ENCODE measurements at places on chromosomes 11 and 22.

DNA sequence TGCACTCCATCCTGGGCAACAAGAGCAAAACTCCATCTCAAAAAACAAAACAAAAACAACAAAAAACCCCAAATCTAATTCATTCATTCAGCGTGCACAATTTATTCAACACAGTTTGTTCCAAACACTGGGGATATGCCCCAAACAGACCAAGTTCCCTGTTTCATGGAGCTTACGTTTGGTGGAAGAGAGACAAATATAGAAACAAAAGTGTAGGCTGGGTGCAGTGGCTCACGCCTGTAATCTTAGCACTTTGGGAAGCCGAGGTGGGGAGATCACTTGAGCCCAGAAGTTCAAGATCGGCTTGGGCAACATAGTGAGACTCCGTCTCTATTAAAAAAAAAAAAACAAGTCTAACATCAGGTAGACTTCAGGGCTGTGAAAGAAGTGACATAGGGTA, 52.4 kb downstream of the PTPRJ start:
- DNase-seq: no peak

DNA sequence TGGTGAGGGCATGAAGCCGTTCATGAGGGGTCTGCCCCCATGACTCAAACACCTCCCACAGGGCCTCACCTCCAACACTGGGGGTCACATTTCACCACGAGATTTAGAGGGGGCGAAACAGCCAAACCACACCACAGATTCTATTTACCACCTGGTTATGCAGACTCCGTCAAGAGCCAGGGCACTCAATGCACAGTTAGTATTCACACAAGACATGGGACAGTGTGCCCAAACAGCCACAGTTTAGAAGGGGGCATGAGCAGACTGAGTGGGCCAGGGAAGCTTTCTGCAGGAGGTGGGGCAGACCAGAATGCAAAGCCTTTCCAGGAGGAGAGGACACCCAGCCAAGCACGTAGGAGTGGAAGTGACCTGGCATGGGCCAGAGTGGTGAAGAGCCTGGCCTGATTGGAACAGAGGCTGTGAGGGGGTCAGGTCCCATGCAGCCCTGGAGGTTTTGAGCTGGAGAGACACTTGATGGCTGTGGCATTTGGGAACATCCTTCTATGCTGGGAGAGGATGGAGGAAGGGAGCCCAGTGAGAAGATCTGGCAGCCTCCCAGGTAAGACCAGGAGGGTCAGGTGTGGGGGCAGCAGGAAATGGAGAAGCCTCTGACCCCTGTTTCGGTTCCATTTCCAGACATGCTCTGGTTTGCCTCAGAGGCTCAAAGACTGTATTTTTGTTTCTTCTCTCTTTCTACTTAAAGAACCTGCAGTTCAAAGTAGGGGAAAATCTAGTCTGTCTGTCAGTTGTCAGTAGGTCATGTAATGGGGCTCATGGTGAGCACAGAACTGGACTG, 199.1 kb upstream of the NCAM1 start:
- DNase-seq: no peak

GRCh38 chr11:130847517-130847916, 68.8 kb downstream of the SNX19 start:
- no peak for DNase-seq

DNA sequence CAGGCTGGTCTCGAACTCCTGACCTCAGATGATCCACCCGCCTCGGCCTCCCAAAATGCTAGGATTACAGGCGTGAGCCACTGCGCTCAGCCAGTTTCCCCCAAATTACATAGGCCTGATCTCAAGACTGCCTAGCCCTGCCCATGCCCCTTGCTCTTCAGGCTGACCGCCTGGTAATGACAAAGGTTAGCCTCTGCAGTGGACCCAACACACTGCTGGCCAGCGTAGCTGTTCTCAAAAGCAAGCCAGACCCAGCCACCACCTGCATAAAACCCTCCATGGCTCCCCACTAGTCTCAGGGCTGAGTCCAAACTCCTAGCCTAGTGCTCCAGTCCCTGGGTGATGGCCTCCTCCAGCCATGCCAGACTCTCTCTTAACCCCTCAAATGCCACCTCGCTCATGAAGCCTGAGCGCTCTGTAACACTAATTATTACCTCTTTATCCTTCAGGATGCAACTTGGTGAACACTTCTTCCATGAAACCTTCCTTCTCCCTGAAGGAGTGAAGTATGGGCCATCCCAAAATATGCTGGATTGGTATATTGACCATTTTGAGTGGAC, 836 bp upstream of the RSPH14 start:
- no peak for DNase-seq

DNA sequence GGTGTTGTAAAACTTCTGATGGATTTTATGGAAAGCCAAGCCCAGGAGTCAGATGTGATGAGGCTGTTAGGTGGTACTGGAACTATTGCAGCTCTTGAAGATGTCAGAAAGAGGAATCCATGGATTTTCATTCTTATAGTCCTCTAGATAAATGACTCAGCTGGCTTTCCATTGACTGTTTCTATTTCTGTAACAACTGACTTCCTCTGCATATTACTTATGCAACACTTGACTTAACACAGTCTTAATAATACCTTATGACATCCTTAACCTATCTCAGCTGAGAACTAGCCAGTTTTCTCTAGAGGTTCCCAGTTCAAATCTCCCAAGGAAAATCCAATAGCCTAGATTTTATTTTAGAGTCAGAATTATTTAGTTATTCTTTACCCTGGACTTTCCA, 263.8 kb downstream of the LUZP2 start:
- DNase-seq: no peak

DNA sequence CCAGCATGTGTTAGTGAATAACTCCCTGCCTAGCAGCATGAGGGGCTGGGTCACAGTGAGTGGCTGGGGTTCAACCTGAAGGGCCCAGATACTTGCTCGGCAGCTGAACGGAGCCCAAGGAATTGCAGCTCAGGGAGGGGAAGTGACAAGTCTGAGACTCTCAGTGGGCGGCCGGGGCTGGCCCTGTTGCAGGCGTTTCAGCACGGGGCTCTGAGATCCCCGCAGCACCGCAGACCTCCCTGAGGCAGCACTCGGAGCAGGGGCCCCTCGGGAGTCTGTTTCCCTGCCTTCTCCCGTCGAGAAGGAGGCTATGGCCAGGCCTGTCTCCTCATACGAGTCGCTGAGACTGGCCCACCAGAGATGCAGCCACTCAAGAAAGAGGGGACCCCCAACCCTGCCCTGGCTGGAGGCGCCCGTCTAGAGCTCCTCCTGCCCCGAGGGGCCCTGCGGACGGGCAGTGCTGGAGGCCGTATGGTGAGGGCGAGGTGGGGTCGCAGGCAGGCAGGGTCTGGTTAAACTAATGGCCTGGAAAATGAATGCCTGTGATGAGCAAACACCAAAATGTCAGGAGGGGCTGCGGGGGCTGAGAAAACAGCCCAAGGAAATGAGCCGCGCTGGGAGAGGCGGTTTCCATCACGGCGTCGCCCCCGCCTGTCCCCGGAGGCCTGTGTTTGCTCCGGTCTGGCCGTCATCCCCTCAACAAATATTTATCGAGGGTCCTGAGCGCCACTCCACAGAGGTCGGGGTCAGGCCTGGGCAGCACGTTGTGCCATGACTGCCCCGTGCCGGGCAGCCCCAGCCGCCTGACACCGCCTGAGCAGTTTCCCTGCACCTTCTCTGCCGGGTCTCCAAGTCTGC, 9.3 kb downstream of the TSSC4 start:
- no peak for DNase-seq

DNA sequence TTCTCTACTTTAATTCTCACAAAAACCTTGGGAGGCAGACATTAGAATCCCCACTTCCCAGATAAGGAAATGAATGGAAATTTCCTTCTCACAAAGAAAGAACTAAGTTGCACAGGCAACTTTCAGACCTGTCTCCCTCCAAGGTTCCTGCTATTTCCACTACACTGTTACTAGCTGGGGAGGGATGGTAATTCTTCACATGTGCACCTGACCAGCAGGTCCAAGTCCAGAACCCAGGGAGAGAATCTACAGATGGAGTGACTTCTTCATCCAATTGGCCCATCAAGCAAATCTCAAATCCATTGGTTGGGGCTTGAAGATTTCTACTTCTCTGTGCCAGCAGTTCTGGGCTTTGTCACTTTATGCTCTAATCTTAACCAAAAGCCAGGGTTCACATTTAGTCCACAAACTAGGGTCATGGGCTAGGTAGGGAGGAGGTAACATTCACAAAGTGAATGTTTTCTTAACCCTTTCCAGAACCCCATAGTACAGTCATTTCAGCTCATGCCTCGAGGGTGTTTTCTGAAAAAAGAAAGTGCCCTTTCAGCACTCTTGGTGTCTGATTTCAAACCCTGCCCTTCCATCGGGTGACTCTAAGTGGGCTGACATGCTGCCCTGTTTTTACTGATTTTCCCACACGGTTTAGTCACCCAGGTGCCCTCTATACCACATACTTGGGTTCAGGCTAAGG, 2.7 kb downstream of the POU2AF1 start:
- no peak for DNase-seq

GRCh38 chr11:102603576-102603975, 21.6 kb downstream of the MMP20 start:
- DNase-seq: no peak

GRCh38 chr11:78299000-78299710, 110.4 kb downstream of the USP35 start:
- DNase-seq: no peak

- DNase-seq: no peak
Measured at GRCh38 chr11:20450829-20451228, 63.3 kb downstream of the PRMT3 start.

DNA sequence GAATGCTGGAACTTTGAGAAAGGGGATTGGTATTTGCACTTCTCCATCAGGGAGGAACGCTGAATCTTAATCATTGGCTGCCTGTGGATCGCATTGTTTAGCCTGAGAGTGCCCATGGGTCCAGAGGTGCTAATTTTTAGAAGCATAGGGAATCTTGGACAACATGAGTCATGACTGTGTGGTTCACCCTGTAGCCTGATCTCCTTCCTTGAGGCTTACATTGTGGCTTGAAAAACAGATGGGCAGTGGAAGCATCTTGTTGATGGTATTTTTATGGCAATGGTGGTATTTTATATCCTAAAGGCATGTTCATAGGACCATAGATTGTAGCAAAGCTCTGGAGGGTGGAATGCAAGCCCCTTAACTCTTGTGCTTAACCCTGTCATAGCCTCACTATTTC, 99.2 kb upstream of the DBX1 start:
- DNase-seq: no peak

DNA sequence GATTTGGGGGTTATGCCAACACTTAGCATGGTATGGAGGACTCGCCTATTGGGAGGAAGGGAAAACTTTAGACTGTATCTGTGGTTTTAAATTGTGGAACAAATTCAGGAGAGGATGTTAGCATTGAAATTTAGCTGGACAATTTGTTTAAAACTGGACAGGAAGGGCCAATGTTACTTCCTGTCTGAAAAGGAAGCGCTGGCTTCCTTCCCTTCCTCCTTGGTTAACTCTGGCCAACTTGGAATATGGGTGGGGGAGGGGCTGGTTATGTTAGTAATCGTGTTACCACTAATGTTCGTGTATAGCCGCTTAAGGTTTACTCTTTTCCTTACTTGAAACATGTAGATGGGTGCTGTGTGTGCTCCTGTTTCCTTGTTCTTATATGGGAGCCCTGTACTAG, 13.9 kb downstream of the CTNND1 start:
- DNase-seq: no peak

- DNase-seq: no peak
Measured at GRCh38 chr22:17047656-17048055, 37.1 kb upstream of the IL17RA start.

DNA sequence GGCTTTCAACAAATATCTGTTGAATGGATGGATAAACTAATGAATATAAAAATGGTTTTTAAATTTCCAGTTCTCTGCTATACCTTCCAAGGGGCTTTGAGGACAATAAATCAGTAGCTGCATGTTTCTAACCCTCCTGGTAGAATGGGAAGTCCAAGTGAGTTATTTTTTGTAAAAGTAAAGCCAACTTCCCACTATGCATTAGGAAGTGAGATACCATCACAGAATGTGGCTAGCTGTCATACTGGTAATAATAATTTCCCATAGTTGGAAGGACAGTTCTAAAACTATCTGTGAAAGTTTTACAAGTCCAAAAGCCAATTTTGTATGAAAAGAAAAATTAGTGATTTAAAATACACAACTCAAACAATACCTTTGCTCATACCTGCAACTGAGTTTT, 50.0 kb downstream of the TMEM123 start:
- DNase-seq: no peak

- no peak for DNase-seq
Measured at GRCh38 chr22:20960609-20961008, 6.4 kb upstream of the AIFM3 start.

DNA sequence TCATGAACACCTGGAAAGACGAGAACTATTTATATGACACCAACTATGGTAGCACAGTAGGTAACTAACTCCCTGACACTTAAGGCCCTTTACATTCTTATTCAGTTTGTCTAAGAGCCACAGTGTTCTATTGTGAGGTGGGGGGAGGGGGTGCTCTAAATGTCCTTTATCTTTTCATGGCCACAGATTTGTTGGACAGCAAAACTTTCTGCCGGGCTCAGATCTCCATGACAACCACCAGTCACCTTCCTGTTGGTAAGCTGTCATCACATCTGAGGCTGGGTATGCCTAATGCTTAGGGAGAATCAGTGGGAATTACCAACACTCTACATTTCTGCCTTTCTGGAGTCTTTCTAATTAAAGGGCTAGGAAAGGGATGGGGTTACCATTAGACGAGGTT, 30.7 kb downstream of the EHF start:
- DNase-seq: no peak

DNA sequence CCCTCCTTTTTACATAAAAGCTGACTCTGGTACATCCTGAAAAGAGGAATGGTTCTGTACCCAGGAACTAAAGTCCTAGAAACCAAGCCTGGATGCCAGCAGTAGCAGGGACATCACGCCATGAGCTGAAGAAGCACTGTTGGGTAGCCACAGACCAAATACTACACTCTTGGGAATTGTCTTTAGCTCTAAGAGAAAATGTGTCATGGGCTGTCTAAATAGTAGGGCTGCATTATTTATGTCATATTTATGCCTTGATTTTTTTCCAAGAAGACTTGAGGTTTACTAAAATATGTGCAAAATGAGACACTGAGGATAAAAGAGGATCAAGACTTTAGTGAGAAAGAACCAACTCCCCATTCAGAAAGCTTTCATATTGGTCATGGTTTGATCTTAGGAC, 213.6 kb downstream of the RAB38 start:
- DNase-seq: no peak

GRCh38 chr11:105104292-105104691, 35.3 kb downstream of the CARD18 start:
- no peak for DNase-seq

DNA sequence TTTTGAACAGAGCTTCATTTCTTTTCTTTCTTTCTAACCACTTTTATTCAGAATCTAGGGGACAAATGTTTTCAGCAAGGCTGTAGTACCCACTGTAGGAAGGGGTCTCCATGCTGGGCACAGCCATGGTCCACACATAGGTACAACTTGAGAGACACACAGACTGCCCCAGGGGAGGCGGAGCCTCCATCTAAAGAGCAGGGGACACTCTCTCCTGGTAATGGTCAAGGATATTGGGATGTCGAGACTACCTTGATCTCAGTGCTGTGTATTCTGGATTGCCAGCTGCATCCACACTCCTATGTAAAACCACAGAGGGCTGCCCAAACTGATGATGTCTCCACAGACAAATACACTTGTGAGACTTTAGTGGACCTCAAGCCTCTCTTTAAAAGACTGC, 2.9 kb upstream of the APOL3 start:
- no peak for DNase-seq
